ENCODE measurements at places on chromosomes 1 and 21.
A peak's percentile ranks its signal among the peaks of the same experiment; 100 is the strongest.

DNA sequence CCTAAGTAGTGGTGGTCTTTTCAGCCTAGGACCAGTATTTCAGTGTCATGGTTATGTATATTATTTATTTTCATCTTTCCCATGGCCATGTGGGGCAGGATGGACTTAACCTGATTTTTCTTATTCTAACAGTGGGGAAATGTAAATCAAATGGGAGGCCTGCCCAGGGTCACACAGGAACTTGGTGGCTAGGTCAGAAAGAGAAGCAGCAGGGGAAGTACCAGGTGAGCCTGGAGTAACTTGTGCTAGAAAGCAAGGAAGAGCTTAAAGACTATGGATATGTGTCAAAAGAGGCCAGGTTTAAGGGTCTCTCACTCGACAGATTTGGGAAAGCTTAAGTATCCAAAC, 936 bp downstream of the ZFP69B start:
- no peak for DNase-seq

DNA sequence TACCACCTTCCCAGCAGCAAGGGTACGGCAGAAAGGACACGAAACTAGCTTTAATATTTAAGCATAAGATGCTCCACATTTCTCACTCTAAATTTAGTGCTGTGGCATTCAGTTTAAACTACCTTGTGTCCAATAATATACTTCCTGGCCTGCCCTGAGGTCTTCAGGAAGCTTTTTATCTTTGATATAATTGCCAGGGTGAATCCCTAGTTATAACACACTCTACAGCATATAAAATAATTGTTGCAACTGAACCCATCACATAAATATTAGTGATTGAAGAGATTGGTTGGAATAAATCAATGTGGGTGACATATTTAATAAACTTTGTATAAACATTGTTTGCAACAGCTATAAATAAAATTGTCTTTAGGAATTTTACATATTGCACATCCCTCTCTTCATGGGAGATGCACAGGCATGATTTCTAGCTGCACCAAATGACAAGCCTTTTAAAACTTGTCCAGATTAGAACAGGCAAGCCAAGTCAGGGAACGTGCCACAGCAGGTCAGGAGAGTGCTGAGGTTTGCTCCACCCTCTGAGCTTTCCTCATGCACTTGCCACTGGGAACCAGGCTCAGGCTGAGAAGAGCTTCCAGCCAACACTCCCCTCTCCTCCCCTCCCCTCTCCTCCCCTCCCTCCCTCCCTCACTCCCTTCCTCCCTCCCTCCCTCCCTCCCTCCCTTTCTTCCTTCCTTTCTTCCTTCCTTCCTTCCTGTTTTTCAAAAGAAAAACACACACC, 623.2 kb upstream of the PKN2 start:
- no peak for DNase-seq

DNA sequence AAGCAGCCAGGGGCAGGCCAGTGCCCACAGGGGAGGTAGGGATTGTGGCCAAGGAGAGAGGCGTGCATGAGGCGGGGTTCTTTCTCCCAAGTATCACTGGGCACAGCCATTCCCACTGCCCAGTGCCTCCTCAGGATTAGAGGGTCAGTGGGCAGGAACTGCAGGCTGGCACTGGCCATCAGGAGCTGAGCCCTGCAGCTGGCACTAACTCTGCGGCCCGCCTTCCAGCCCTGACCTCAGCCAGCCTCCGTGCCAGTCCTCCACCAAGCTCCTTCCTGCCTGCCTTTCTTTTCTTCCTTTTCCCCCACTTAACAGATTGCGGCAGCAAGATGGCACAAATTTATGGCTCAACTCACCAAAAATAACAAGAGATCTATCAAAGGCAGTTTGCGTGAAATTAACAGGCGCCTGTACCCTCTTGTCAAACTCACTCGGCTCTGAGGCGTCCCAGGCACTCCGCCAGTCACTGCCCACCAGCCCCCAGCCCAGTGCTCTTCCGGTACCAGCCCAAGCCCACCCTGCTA, 11.1 kb downstream of the ADGRB2 start:
- DNase-seq = no peak

- DNase-seq = peak; percentile 54
Measured at GRCh38 chr21:21230672-21231071, 232.5 kb downstream of the NCAM2 start.

DNA sequence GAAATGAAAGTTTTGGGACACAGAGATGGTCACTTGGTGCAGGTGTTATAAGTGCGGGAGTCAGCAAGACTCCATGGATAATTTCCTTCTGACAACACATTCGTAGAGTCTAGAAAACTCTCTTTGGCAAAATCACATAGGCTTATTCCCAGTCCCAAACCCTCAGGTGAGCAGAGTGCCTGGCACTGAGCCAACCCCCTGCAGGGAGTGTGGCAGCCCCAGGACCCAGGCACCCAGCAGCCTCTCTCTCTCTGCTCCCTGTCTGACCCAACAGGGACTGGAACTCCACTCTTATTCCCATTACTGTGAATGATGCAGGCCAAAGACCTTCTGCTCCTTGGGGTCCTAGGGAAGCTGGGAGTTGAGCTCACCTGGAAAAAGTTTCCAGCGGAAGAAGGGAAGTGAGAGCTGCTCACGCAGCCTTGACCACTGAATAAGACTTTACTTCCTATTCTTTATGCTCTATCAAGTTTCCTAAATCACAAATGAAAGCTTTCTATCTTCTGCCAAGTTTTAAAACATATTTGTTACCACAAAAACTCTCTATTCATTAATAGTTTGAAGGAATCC, 132.6 kb upstream of the ETV3 start:
- DNase-seq = no peak

GRCh38 chr1:64948905-64949833, 17.2 kb downstream of the JAK1 start:
- peak; percentile 55 for DNase-seq

DNA sequence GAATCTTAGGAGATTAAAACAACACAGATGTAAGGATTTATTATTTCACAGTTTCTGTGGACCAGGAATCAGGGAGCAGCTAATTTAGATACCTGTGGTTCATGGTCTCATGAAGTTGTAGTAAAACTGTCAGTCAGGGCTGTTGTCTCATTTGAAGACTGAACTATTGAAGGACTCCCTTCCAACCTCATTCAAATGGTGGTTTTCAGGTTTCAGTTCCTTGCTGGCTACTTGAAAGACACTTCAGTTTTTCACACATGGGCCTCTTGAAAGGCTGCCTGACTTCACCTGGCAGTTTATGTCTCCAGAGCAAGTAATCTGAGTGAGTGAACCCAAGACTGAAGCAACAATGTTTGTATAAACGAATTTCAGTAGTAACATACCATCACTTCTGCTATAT, 915.9 kb downstream of the PLA2G4A start:
- DNase-seq = no peak

DNA sequence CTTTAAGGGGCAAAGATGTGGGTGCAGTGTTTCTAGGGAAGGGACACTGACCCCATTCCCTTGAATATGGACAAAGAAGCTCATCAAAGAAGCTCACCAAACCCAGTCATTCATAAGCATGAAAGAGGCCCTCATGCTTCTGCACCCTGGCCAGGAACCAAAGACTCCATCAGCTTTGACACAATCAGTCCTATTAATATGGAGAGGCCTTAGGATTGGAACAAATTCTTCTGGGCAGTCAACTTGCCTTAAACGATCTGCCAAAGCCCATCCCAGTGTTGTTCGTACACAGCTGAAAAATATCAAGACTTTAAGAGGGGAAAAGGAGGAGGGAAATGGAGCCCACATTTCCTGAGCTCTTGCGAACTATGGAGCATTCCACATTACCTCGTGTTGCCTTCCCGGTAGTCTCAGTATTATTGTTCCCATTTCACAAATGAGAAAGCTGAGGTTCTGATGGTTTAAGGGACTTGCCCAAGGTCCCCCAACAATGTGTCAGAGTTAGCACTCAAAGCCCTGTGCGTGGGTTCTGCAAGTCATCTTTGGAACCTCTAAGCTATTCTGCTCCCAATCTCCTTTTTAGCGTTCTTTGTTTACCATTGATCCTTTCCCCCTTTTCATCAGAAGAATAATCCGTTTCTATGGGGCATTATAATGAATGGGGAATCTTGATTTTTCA, 161.9 kb downstream of the ZBTB18 start:
- no peak for DNase-seq

DNA sequence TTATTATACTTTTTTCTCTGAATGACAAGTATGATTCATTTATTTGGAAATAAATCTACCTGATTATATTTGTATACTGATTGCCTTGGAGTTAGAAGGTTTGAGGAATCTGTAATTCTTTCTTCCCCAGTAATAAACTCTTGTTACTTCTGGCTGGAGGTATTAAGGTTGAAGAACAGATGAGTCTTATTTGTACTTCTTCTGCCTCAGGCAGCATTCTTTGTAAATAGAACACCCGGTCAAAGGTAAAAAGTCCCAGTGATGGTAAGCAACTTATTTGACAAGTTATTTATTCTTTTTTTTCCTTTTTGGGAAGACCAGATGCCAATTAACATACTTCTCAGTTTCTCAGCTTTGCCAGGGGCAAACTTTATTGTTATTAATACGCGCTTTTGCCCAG, 12.9 kb downstream of the SNX27 start:
- no peak for DNase-seq

GRCh38 chr1:168717906-168718891, 10.8 kb downstream of the DPT start:
- DNase-seq = peak; percentile 6

- no peak for DNase-seq
Measured at GRCh38 chr21:42653231-42654061, at the start of gene PDE9A. TSS of gene PDE9A (plus strand) at chr21:42653621. CDS start at chr21:42653815, 194 bp downstream.

DNA sequence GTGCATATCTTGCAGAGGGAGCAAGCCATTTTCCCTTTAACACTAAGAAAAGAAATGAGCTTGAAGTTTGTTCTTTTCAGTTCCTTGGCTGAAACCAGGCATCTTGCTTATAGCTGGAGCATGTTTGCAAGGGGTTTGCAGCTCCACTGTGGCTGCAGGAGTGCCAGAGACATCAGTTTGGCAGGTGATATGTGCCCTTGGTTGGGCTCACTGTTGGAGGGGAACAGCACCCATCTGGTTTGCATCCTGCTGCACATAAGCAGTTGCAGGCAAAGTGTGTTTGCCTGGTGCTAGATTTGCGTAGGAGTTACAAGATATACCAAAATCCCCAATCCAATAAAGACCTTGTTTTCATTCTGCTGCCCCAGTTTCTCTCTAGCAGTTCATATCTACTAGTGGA, 47.8 kb upstream of the IKBKE start:
- DNase-seq = no peak

DNA sequence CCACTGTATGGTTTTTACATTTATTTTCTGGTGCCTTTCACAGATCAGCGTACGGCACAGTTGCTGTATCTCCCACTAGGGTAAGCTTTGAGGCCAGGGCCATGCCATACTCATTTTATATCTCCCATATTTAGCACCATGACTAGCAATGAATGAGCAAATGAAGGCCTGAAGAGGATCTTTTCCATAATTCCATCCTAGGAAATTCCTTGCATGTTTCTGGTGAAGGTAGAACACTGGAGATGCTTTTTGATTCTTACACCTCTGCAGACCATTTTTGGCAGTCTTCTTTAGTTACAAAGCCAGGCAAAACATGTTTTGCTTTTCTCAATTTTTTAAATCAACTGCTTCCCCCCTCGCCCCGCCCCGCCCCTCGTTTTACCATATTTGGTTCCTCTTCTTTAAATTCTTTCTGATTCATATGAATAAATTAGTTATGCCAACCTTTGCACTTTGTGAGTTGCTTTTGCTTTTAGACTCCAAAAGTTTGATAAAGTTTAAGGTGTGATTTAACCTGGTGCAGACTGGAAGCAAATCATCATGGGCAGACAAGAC, 78.9 kb upstream of the AK4 start:
- no peak for DNase-seq

GRCh38 chr1:6545276-6546112, 8.8 kb downstream of the NOL9 start:
- peak; percentile 82 for DNase-seq

DNA sequence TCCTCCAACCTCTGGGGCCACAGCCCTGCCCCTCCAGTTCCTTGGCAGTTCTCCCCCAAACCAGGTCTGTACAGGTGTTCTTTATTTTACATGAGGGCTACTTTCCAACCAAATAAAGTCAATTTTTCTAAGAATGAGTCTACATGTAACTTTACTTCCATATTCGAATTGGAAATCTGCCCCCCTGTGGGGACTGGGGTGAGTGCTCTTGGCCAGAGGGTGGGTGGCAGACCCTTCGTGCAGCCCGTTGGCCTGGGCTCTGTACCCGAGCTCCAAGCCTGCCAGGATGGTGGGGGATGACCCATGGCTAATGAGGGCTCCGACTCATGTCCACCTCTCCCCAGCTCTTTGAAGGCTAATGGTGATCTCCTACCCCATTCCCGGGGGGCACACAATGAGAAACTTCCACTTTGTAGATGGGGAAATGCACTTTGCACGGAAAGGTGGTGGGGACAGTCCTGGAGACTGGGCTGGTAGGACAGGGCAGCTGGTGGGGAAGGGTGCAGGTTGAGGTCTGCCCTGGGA, 589 bp upstream of the CATSPER4 start:
- no peak for DNase-seq
